Left ventricle myocardium inferior (tissue), 1 donor: ENCODE measurements at places on chromosomes 3 and 15. TPM values are rescaled to one million over a fixed set of nuclear protein-coding genes. Genes with fewer than 3 reads are reported as not detected.

GRCh38 chr3:114241262-114241661 is 3.9 kb upstream of the ZNF80 start:
- DNase-seq, result no peak

DNA sequence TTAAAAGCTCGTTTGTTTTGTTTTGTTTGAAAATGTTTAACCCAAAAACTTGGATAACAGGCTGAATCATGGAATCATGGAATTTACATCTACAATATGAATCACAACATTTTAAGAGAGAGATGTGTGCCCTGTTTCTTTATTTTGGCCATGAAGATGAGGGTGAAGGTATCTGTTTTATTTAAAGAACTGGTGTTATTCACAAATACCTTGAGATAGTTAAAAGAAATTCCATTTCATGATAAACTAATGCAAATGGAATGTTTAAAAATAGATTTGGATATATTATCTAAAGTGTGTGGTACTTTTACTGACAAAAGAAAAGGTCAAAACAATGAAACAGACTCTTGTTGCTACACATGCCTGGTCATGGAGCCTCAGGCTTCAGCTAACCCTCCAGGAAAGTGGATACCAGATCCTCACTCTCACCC is 486.0 kb upstream of the CFAP20DC start:
- DNase-seq, result no peak

DNA sequence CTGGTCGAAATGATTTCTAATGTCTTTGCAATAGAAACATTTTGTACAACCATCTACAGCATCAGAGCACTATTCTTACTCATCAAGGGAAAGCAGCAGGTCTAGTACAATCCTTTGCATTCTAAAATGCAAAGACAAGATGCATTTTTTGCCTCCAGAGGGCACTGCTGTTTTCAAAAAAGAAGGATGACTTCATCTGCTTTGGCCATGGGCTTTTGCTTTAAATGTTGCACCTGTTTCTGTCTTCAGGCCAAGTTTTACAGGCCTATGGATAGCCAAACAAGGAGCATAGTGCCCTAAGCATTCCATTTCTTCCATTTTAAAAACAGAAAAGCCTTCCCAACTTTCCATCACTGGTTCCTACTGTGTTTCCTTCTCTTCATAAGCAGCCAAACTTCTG is 3.4 kb downstream of the PARP9 start:
- no peak for DNase-seq

DNA sequence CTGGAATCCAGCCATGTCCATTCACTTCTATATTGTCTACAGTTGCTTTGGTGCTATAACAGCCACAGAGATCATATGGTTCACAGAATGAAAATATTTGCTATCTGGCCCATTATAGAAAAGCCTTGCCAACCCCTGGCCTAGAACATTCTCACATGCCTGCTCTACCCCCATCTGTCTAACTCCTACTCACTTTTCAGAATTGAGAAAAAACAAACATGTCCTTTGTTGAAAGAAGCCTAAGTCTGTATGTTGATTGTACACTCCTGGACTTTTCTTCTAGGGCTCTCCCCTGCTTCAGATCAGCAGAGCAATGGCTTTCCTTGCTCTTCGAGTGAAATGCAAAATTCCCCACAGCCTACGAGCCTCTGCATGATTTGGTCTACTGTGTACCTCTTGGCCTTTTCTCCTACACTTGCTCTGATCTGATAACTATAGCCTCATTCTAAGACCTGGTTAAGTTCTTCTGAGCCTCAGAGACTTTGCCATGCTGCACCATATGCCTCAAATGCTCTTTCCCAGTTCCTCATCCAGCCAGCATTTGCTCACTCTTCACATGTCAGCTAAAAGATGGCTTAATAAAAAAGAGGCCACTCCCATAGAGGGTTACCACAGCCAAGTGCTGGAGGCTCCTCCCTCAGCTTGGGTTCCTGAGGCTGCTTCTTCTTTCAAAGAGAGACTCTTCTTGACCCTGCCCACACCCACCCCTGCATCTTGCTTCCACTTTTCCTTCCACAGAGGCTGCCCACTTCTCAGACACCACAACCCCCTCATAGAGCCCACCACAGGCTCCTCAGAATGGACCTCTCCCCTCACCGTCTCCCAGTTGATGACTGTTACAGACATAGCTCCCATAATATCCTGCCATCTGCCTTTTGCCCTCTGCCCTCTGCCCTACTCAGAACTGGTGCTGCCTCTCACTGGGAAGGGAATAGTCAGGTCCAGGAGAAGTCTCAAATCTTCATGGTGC is 22.9 kb upstream of the DCLK3 start:
- peak; percentile 21 for DNase-seq

- DNase-seq, result no peak
These were observed 20.7 kb downstream of the HGD start for GRCh38 chr3:120661106-120661905.

GRCh38 chr3:85495602-85496001 is 536.8 kb downstream of the CADM2 start:
- DNase-seq, result no peak

GRCh38 chr15:83160741-83161140 is 46.9 kb downstream of the HDGFL3 start:
- DNase-seq, result no peak

- no peak for DNase-seq
These were observed 671.2 kb downstream of the SI start for GRCh38 chr3:164407111-164407510.

GRCh38 chr15:53458736-53459135 is 300.7 kb downstream of the WDR72 start:
- no peak for DNase-seq

- no peak for DNase-seq
These were observed 331.5 kb downstream of the PTPRG start for GRCh38 chr3:61892891-61893290.

DNA sequence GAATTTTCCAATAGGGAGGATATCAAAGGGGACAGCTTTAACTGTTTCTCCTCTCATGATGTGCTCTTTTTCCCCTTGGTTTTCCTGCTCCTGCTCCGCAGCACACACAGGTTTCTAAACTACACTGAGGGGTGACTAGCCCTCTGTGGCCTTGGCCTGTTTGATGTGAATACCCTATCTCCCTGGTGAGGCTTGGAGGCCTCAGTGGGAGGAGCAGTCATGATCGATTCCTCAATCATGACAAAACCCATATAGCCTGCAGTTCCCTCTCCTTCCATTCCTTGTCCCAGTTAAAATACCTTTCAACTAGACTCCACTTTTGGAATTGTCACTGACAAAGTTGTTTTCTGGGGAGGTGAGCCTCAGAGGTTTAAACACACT is 24.0 kb upstream of the USP3 start:
- DNase-seq, result no peak

DNA sequence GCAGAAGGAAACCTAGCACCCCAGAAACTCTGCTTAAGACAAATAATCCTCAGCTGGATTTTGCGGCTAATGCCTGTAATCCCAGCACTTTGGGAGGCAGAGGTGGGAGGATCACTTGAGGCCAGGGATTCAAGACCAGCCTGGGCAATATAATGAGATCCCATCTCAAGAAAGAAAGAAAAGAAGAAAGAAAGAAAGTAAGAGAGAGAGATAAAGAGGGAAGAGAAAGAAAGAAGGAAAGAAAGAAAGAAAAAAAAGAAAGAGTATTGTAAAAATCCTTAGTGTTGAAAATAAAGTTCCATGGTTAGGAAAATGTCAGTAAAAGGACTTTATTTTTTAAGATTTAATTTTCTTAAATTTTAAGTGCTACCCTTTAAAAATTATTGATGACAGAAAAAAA is 54.9 kb upstream of the LRRFIP2 start:
- DNase-seq, result no peak

DNA sequence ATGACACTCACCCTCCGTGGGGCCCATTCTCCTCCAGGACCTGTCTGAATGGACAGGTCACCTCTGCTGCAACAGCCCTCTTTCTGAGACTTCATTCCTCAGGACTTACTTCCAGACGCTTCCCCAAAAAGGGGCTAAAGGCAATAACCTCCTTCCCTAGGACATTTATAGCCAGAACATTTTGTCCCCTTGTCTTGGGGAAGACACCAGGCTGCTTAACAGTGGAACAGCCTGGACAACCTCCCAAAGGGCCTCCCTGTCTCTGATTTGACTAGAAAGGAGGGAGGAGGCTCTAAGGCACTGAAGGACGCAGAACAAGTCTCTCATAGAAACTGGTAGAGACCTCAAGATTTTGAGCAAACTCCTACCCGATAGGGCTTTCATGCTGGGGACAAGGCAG is 32.7 kb downstream of the ADCY5 start:
- no peak for DNase-seq

GRCh38 chr3:197393711-197394110 is 95.3 kb upstream of the DLG1 start:
- DNase-seq, result no peak

DNA sequence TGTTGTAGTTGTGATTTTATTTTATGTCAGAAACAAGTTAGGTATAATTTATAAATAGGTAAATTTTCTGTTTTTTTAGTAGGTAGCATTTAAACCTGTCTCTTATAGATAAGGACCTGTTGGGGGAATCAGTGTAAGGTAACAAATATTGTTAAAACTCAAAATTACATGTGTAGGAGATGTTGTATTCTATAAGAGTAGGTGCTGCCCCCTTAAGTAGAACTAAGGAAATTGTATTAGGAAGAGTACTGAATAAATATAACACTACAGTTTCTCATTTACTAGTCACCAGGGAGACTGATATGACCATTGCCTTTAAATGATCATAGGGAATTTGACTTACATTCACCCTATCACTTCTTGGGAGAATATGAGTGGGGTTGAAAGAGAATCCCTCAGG is 31.2 kb downstream of the SLC25A36 start:
- no peak for DNase-seq

DNA sequence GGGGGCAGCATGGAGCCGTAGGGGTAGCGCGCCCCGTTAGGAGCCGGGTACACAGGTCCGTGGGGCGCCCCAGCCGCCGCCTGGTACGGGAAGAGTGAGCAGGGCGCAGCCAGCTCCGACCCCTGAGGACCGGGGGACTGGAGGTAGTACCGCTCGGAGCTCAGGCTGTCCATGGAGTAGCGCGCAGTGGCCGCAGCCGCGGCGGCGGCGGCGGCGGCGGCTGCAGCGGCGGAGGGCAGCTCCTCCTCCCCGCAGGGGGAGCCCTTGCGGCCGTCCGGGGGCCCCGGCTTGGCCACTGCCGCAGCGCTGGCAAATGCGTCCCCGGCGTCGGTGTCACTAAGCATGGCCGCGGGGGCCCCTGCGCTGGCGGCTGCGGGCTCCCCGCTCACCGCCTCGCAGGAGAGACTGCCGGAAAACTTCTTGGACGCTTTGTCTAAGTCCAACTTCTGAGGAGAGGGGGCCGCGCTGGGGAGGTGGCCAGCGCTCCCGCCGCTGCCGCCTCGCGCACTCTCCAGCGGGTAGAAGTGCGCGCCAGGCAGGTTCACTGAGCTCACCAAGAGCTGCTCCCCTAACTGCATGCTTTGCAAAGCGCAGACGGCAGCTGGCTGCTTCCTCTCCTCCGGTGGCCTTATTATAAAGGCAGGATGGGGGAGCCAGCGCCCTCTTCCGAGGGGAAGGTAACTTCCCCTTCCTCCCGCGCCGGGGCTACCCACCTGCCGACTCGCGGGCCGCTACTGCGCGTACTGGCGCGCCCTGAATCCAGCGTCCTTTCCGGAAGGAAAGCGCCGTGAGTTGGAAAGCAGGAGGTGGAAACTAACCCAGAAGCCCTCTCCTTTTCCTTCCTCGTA is at the start of gene EOMES:
TSS of gene EOMES (minus strand) at position 607 of the 848 bp plus-strand sequence. CDS start at position 578, 29 bp downstream.
- no peak for DNase-seq

DNA sequence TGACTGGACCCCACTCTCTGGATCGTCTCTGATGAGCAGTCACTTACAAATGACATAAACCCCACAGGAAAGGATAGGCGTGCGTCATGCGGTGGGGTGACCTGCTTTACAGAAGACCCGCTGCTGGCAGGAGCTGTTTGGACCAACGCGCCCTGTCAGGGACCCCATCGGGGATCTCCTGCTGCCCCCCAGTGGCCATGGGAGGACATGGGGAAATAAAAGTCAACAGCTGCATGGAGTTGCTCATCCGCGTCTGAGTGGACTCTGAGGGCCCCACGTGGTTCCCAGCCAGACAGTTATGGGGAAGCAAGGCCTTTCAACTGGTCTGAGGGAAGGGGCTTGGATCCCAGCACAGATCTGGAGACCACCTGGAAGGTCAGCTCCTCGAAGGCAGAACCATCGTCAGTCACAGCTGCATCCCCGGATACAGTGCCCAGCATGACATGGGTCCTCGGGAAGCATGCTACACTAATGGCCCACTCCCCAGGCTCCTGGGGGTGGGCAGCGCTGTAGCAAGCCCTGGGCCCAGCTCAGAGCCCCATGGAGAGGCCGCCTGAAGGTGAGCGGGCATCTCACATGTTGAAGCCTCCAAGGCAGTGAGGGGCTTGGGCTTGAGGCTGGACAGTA is 32.1 kb downstream of the PTH1R start:
- DNase-seq, result peak; percentile 85

- DNase-seq, result no peak
These were observed 409.9 kb upstream of the ALCAM start for GRCh38 chr3:104956620-104957345.

The KBTBD8 gene
- total RNA-seq, result 3.6 TPM

The SAMMSON gene
- not detected for total RNA-seq

The KLHL6 gene
- total RNA-seq, result 0.69 TPM

The MYO9A gene
- 22.5 TPM for total RNA-seq

The ZNF860 gene
- total RNA-seq, result 0.08 TPM

The DLL4 gene
- total RNA-seq, result 11.1 TPM

The TMEM39A gene
- 12.2 TPM for total RNA-seq
